ENCODE measurements at places on chromosomes 16 and 17. TPM values are rescaled to one million over a fixed set of nuclear protein-coding genes. Genes with fewer than 3 reads are reported as not detected.

- no peak for DNase-seq
Measured at GRCh38 chr17:66018786-66019185, 173.1 kb downstream of the CEP112 start.

GRCh38 chr16:11205065-11205699 is 50.8 kb downstream of the SOCS1 start:
- no peak for DNase-seq

DNA sequence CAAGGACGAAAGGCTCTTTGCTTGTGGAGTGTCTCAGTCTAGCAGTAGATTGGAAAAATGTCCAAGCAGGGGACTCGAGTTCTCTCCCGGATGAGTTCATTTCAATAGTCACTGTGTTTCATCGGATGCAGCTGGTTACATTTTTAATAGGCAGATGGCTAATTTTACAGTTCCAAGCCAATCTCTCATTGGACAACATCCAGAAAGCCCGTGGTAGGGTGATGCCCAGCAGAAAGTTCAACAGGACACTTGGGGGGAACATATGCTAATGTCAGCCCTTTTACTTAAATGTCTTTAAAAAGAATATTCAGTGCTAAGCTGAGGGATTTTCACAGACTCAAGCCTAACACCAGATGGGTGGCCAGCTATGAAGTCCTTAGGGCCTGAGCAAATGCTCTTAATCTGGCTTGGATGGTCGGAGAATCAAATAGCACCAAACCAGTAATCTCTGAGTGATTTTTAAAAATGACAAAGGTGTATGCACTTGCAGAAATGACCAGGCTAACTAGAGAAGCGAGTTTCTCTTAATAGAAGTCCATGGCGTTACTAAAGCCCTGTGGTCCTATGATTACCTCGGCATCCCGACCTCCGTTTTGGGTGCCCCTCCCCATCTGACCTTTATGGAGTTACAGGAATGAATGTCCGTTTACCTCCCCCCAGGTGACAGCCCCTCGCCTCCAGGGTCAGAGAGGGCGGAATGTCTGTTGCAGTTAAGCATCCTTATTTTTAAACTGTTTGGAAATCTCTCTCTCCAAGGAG is 289.2 kb upstream of the SALL1 start:
- DNase-seq = no peak

The KCNG4 gene
- not detected for total RNA-seq

GRCh38 chr17:56175299-56175955 is 22.2 kb downstream of the ANKFN1 start:
- DNase-seq = no peak

The DUXB gene
- not detected for total RNA-seq
